ENCODE measurements at places on chromosomes 1 and 21. TPM values are rescaled to one million over a fixed set of nuclear protein-coding genes. Genes with fewer than 3 reads are reported as not detected.

WLS gene
- 27.3 TPM for total RNA-seq

OR2T29 gene
- total RNA-seq = not detected

SNAPIN gene
- 16.7 TPM for total RNA-seq

KRTAP13-2 gene
- not detected for total RNA-seq

HSF2BP gene
- 2.3 TPM for total RNA-seq

KLHDC8A gene
- total RNA-seq = not detected

LIN28A gene
- not detected for total RNA-seq

LCE2C gene
- total RNA-seq = not detected

ST6GALNAC3 gene
- total RNA-seq = 3.1 TPM

NPR1 gene
- total RNA-seq = 1.5 TPM

LDLRAP1 gene
- 5.3 TPM for total RNA-seq

SPRR2G gene
- not detected for total RNA-seq
